ENCODE measurements at places on chromosomes 3 and 15.
A peak's percentile ranks its signal among the peaks of the same experiment; 100 is the strongest.

DNA sequence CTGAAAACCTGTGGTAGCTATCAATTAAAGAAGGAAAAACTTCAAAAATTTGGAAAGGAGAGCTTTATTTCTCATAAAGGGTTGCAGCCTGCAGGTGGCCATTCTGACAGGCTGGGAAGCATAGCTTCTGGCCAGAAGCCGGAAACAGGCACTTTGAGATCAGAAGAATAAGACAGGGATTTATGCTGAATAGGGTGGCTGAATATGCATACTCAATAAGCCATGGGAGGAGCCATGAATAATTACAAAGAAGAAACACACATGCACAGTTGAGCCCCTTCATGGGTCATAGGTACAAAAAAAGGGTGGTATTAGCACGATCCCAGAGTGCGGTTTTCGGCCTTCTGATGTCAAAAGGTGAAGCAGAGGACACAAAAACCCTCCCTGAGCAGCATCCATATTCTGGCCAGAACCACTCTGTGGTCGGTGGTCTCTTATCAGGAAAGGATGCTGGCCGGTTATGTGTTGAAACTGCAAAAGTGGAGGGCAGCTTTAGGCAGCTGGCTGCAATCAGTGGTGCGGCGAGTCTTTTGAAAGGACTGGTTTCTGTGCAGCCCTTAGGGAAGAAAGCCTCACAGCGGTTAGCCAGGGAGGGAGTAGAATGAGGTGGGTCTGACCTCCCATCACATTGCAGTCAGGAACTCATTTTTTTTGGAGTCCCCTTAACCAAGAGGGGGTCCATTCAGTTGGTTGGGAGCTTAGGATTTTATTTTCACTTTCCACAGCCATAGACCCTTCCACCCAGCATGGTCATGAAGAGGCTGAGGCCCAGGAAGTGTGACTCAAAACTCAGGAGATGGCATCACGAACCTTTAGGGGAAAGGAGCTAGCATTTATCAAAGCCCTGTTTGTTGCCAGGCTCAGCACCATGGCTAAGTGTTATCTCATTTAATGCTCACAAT lies 34.7 kb upstream of the CCDC174 start:
- DNase-seq: peak; percentile 74

DNA sequence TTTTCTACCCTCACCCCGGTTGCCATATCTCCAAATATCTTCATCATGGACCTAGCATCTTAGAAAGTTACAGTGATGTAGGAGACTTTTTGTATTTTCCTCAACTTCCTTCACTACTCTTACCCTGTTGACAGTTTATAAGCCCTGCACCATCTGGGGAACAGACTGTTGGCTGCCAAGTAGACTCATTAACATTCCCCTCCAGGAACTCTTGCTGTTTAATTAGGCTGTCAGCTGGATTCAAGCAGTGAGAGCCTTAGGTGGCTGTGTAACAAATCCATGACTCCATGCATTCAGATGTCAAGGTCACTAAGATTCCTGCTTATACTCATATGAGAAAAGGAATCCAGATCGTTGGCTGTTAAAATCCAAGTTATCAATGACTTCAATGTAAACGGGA lies 198.3 kb downstream of the NAALADL2 start:
- DNase-seq: peak; percentile 73

DNA sequence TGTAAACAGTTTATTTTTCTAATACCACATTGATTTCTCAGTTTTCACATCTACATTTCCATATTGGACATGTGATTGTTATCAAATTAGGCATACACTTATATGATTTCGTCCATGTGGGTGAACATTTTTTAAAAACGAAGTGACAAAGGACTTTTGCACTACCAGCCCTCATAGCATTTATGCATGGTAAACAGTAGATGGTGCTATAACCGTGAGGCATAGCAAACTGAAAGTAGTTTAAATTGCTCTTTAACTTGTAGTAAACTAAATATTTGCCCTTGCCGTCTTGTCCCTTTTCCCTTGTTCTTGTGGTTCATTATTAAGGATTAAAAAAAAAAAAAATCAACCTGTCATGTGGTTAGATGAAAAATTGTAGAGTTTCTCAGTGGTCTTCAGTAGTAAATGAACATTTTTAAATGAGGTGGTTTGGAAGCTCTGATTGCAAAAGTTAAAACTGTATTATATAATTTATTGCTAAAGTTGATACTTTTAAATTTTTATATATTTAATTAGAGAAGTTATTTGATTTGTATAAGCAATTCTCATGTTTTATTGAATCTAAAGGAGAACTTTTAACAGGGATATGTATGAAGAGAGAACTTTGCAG lies 24.0 kb downstream of the STX19 start:
- DNase-seq: peak; percentile 49

- DNase-seq: no peak
These were observed 50.9 kb upstream of the PRICKLE2 start for GRCh38 chr3:64276131-64276530.

DNA sequence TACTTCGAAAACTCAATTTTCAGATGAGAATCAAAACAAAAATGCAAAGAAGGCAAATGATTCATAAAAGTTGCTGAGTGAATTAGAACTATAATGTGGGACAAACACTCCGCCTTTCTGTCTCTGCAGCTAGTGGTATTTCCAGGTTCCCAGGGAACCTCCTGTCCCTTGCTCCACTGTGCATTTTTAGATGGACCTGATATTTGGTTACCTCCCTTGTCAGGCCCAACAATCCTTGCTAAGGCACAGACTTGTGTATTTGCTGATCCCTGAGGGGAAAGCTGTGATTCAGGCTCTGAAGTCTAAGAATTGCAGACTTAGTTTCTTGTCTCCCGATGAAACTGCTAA lies 162.7 kb downstream of the LPP start:
- DNase-seq: no peak

GRCh38 chr3:165225604-165226003 lies 29.4 kb upstream of the SLITRK3 start:
- DNase-seq: no peak

DNA sequence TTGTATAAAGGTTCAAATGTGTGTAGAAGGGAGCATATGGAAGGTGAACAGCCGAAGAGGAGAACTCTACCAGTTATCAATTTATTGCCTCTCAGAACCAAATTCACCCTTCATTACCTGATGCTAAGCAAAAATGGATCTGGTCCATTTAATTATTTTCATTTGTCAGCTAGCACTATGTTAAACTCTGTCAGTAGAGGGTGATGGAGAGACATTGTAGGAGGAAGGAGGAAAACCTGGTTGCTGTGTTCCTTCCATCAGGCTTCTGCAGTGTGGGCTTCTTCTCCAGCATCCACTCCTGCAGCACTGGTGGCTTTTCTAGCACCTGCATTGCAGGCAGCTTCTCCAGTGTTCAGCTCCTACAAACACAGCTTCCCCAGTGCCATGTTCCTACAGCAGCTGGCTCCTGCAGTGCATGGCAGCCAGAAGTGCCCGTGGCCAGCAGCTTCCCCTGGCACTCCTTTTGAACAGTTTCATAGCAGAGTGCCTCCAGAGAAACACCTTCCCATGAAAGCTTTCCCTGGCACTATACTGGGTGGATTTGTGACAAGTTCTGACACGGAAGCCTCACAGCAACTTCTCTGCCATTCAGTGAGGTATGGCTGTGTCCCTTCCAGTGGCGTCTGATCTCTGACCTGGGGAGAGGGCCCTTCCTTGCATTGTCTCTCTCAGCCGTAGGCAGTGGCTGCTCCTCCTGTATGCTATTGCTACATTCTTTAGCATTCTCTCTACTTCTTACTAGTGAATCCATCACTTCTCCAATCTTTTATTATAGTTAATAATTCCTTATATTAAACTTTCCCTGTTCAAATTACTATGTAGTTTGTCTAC lies 14.6 kb upstream of the IL17RD start:
- DNase-seq: no peak

- DNase-seq: no peak
These were observed 102.8 kb downstream of the IL1RAP start for GRCh38 chr3:190616637-190617036.

DNA sequence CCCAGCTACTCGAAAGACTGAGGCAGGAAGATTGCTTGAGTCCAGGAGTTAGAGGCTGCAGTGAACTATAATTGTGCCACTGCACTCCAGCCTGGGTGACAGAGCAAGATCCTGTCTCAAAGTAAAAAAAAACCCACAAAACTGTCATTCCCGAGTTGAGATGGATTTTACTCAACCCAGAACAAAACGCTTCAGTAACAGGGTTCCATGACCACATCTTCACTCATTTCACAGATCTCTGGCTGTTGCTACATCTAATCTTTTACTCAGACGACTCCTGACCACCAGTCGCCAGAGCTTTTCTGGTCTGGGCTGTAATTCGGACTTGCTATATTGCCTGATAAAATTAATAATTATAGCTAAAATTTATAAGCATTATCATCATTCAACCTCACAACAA lies 2.4 kb downstream of the DRD3 start:
- no peak for DNase-seq

DNA sequence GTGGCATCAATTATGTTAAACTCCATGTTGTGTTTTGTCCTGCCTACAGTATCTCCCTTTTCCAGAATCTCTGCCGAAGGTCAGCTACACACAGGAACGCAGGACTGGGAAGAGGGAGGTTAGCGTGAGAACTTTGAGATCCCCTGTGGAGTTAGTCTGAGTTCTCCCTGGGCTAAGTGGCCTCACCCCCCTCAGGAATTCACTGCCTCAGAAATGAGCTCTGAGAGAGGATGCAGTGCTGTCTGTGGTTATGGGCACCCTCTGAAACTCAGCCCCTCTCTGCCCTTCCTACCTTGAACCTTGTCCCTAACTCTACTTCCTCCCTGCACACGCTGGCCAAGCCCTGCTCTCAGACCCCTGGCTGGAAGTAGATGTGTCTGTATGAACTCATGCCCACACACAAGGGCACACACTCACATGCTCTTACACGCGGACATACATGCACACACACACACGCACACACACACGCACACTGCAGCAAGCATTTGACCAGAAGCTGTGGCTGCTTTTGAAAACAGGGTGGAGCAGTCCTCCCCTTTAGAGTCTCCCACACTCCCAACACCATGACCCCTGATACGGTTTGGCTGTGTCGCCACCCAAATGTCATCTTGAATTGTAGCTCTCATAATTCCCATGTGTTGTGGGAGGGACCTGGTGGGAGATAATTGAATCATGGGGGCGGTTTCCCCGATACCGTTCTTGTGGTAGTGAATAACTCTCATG lies 5.3 kb upstream of the VIPR1 start:
- no peak for DNase-seq

DNA sequence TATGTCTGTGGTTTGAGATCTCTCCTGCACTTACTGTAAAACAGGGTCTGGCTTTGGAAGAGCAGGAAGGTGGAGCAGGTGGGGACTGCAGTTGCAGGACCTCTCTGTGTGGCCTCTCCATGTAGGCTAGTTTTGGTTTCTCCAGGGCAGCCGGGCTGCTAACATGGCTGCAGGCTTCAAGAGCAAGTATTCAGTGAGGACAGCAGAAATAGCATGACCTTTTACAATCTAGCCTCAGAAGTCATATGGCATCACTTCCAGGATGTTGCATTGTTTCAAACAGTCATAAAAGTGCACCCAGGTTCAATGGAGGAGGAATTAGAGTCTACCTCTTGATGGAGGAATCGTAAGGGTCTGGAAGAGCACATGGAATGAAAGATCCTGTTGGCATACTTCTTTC lies 728.7 kb downstream of the NTRK3 start:
- no peak for DNase-seq

GRCh38 chr3:147411815-147412241 lies 2.7 kb downstream of the ZIC1 start:
- DNase-seq: no peak

DNA sequence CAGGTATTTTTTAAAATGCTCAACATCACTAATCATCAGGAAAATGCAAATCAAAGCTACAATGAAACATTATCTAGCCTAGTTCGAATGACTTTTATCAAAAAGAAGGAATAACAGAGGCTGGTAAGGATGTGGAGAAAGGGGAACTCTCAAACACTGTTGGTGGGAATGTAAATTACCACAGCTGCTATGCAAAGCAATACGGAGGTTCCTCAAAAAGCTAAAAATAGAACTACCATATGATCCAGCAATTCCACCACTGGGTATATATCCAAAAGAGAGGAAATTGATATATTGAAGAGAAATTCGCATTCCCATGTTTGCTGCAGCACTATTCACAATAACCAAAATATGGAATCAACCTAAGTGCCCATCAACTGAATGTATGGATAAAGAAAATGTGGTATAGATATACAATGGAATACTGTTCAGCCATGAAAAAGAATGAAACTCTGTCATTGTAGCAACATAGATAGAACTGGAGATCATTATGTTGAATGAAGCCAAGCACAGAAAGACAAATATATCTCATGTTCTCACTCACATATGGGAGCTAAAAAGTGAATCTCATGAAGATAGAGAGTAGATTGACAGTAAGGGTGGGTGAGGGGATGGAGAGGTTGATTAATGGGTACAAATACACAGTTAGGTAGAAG lies 19.7 kb upstream of the CLN6 start:
- DNase-seq: no peak

- DNase-seq: no peak
These were observed 6.2 kb upstream of the MYO1E start for GRCh38 chr15:59378855-59379254.

GRCh38 chr15:65663521-65663920 lies 41.8 kb downstream of the SLC24A1 start:
- DNase-seq: no peak

DNA sequence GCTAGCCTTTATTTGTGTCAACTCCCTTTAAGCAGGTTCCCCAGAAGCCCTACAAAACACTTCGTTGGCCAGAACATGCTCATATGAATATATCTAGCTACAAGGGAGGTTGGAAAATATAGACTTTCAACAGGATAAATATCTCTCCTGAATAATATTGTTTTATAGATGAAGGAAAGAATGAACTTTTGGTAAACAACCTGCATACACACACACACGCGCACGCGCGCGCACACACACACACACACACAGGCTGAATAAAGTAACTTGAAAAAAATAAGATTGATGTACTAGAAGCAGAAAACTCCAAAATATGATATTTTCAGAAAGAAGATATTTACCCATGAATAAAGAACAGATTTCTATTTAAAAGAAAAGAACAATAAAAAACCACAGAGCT lies 72.4 kb upstream of the GADL1 start:
- no peak for DNase-seq

GRCh38 chr3:122810734-122811133 lies 15.9 kb downstream of the SLC49A4 start:
- DNase-seq: no peak

DNA sequence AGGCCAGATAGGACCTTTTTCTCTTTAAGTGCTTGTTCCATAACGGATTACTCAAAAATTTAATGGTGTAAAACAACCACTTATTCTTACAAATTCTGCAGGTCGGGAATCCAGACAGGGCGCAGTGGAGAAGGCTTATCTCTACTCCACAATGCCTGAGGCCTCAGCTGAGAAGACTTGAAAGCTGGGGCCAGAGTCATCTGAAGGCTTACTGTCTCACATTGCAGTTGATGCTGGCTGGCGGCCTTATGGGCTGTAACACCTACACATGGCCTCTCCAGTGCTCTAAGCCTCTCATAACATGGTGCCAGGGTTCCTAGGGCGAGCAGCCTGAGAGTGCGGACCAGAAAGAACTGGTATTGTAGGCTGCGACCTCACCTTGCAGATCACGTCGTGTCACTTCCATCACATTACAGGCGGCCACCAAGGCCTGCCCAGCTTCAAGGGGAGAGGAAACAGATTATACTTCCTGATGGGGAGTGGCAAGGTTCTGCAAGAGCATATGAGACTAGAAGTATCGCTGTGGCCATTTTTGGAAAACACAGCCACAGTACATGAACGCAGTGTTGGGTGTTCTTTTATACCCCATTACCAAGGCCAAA lies 32.4 kb downstream of the CMTM7 start:
- DNase-seq: no peak

GRCh38 chr3:36220173-36220572 lies 160.1 kb upstream of the STAC start:
- DNase-seq: peak; percentile 7

All from brain (organoid and tissue), 16 donors.